Erythroblast (primary cell): ENCODE measurements at places on chromosomes 2 and 18.

GRCh38 chr2:142218471-142218870 lies 87.7 kb upstream of the LRP1B start:
- no peak for DNase-seq

- DNase-seq = no peak
Observed at GRCh38 chr2:109270505-109271312, 141.7 kb downstream of the SH3RF3 start.

DNA sequence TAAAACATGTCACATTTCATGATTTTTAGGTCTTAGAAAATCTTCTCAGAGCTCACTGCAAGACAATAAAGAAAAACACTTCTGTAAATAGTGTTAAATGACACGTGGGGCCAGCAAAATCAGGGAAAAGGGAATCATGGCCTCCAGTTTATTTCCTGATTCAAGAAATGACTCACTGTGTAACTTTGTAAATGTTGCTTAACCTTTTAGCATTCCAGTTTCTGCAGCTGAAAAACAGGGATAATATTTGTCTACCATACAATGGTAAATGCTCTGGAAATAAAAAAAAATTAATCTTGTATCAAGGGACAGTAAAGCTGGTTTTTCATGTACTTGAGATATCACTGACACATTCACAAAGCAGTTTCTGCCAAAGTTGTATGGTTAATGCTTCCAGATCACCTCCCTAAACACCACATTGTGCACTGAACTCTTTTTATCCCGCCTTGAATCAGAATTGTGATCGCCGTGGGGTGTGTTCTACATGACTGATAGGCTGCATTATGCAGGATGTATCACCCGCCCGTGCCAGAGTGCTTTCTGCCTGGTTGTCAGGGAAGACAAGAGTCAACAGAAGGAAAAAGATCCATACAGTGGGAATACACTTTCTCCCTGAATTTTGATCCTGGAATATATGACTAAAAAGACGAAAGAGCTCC lies 238.8 kb downstream of the IKZF2 start:
- DNase-seq = no peak

GRCh38 chr2:96498021-96498431 lies 7.1 kb downstream of the NEURL3 start:
- no peak for DNase-seq

DNA sequence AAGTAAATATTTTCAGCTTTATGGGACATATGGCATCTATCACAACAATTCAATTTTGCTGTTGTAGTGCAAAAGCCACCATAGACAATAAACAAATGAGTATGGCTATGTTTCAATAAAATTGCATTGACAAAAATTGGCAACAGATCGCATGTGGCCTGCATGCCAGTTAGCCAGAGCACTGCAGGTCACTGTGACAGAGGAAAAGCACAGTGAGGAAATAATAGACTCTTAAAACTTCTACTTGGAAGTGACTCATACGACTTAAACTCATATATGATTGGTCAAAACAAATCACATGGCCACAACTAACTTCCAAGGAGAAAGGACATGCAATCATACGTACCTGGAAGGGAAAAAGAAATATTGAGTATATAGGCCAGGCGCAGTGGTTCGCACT lies 44.4 kb downstream of the EXOC6B start:
- no peak for DNase-seq

DNA sequence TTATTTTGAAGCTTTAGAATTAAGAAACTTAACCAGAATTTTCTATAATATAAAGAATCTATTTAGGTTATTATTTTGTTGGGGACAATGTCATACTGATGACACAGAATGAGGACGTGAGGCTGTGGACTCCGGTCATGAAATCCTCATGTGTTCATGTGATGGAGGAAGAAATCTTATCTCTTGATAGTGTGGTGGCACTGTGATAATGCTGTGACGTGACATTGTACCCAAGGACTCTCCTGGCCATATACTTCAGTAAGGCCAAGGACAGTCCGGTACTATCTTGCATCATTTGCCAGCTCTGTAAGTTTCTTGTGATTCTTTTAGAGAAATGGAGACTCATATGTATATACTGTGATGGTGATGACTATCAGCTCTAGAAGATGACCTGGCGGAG lies 59.1 kb downstream of the SLC9A2 start:
- no peak for DNase-seq

DNA sequence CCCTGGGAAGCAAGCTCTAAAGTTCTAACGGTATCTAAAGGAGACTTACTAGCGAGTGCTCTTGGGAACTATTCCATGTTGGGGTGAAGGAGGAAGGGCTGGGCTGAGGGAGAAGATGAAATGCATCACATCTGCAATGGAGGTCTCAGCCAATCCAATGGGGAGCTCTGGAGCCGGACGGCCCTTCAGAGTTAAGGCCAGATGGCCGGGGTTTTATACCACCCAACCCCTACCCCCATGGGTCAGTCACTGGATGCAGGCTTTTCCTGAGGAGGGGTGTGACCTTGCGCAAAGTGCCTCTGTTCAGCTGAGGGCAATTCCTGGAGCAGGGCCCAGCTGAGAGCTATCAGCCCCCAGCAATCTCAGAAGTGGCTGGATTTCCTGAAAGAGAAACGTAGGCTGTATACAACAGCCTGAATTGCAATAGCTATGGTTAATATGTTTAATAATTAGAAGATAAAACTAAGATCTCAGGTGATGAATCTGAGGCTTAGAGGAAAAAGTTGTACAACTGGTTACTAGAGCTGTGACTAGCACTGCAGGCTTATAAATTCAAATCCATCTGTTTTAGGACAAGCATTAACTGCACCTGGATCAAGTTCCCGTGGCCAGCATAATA lies 21.6 kb downstream of the EIPR1 start:
- no peak for DNase-seq

GRCh38 chr2:38107738-38108410 lies 31.9 kb upstream of the CYP1B1 start:
- DNase-seq = no peak

GRCh38 chr18:54239601-54240000 lies 15.1 kb upstream of the MBD2 start:
- DNase-seq = no peak

DNA sequence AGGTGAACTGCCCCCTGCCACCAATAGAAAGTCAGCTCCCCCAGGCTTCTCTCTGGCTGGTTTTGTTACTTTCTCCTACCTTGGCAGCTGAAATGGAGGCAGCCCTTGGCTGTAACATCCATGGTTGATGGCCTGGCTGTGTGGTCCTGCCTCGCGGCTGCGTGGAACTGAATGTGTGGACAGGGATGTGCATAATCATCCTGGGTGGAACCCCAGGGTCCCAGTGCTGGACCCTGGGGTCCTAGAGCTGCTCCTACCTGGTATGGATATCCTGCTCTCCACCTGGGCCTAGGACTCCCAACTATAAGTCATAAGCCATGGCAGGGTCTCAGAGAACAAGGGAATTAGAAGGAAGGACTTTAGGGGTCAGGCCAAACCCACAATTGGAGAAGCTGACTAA lies 93.5 kb downstream of the CAPN13 start:
- DNase-seq = no peak

- DNase-seq = peak; percentile 4
Observed at GRCh38 chr2:182946958-182947369, 80.5 kb upstream of the FRZB start.

GRCh38 chr2:88807237-88807962 lies 115.9 kb downstream of the RPIA start:
- DNase-seq = no peak

- no peak for DNase-seq
Observed at GRCh38 chr2:133711201-133711600, 142.9 kb upstream of the NCKAP5 start.

- DNase-seq = peak; percentile 12
Observed at GRCh38 chr2:218583983-218584850, 15.6 kb downstream of the CNOT9 start.

- no peak for DNase-seq
Observed at GRCh38 chr2:8500124-8501054, 181.5 kb upstream of the ID2 start.

DNA sequence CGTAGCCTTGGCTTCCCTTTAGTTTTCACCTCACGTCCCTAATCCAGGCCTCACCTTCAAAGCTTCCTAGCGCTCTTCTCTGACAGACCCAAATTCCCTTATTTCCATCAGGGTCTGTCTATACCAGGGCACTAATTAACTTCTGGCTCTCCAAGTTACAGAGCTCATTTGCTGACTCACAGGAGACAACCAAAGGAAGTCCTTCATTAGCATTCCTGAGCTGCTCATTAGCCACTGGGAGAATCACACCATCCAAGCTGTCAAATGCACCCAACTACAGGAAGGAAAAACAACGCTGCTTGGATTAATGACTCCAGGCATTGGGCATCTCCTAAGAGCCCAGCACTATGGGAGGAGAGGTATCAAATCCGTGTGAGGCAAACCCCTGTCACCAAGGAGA lies 109.8 kb upstream of the ALK start:
- no peak for DNase-seq
